D721Med (cell line): ENCODE measurements at places on chromosomes 3 and 15.

DNA sequence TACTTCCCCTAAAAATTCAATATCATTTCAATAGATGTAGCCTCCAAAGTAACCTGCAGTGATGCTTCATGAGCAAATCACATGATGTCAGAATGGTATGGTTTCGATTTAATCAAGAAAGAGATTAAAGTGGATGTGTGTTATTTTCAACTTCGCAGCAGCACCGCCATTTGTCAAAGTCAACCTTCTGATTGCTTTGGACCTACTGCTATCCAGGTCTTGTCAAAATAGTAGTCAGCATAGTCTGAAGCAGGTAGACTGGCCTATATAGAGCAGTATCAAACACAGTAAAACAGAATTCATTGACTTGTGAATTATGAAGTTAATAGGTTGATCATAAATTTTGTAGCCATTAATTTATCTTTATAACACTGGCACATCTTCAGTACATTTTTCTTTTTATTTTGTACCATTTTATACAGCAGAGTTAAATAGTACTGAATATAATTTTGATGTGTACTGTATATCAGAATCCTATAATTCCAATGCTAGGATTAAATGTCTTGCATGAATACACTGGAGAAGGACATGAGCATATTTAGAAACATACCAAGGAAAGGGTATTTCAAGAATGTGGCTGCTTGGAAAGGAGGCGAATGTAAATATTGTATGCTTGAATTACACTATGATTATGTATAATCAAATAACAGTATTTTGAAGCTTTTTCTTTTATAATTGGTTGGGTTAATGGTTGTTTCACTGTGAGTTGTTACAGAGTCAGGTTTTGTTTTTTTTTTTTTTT is 79.6 kb downstream of the CDIN1 start:
- DNase-seq: no peak

DNA sequence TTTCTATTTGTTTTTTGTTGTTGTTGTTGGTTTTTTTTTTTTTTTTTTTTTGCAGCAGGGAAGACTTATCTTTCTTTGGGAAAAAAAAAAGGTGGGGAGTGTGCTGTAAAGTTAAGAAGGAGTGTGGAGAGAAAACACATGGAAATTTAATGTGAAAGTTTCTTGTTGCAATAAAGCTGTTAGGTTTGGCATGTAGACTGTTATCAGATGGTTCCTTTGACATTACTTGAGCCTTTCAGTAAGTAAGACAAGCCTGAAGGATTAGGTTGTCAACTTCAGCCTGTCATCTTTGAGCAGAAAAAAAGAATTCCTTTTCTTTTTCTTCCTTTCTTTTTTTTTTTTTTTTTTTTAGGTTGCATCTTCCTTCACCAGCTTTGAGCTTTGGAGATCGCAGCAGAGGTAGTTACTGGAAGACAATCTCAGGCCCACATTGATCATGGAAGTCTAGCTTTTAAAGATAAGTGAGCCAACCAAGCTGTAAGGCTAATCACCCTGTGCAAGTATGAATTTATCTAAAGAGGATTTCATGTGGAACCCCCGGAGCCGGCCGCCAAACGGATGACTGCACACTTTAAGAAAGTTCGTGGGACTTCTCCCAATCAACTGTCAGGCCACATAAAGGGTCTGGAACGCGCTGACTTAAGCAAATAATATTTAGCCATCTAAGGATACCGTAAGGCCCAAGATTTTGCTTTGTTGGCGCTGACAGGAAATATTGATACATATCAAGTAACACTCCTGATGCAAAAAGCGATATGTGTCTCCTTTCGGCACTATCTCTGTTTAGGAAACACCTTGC is 1040.1 kb upstream of the NR2F2 start:
- DNase-seq: no peak

- no peak for DNase-seq
Measured at GRCh38 chr15:73747847-73748590, 5.1 kb downstream of the INSYN1 start.

GRCh38 chr15:101425787-101426365 is 63.6 kb downstream of the PCSK6 start:
- DNase-seq: no peak

- no peak for DNase-seq
Measured at GRCh38 chr3:68876112-68876713, 56.1 kb downstream of the TAFA4 start.

DNA sequence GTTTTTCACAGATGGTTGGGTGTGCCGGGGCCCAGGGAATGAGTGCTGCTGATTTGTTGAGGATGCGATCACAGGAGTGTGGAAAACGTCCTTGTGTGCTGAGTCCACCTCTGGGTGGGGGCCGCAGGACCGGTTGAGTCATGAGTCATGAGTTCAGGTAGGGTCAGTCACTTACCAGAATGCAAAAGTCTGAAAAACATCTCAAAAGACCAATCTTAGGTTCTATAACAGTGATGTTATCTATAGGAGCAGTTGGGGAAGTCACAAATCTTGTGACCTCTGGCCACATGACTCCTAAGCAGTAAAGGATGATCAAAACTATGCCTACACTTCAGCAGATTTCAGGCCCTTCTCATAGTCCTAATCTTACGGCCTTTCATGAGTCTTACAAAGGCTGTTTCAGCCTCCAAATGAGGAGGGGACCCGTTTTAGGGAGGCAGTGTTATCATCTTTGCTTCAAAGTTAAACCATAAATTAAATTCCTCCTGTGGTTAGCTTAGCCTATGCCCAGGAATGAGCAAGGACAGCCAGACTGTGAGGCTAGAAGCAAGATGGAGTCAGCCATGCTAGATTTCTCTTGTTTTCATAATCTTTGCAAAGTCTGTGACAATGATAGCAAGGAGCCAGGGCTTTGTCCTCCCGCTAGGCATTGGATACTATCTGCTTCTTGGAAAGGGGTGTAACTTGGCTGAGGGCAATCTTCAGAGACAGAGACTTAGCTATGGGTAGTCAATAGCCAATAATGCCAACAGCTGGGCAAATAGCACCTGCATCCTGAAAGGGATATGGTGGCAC is 30.6 kb upstream of the PIAS1 start:
- DNase-seq: no peak

DNA sequence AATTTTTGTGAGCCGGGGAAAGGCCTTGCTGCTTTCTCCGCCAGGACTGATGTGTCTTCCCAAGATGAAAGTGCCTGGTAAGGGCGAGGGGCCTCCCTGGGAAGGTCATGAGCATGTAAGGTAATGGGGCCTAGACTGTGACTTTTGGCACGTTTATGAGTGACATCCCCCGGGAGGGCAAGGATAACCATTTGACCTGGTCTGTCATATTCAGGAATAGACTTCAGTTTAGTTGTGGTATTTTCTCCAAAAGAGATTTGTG is 631 bp upstream of the CNBP start:
- no peak for DNase-seq
